ENCODE measurements at places on chromosomes 16 and 17. TPM values are rescaled to one million over a fixed set of nuclear protein-coding genes. Genes with fewer than 3 reads are reported as not detected.

DNA sequence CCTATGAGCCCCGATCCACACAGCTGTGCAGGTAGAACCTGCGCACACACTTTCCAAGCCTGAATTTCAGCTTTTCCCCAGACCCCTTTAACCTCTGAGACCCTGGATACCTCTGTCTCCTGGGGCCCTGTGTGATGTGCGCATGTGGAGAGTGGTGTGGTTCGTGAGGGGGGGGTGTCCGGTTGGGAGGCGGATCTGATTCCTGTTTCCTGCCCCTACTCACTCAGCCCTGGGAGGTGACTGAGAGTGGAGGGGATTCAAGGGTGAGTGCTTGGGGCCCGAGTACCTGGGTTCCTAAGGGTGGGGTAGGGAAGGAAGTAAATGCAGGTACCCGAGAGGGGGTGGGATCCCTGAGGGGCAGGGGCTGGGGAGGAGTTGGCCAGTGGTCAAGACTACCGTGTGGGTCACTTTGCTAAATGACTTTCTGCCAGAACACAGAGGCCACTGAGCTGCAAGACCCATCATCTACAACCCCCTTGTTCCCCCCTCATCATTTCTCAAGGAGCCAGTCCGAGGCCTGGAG, 621 bp downstream of the ARHGEF15 start:
- no peak for DNase-seq

GRCh38 chr16:31508706-31509195, 560 bp upstream of the RUSF1 start:
- no peak for DNase-seq

DNA sequence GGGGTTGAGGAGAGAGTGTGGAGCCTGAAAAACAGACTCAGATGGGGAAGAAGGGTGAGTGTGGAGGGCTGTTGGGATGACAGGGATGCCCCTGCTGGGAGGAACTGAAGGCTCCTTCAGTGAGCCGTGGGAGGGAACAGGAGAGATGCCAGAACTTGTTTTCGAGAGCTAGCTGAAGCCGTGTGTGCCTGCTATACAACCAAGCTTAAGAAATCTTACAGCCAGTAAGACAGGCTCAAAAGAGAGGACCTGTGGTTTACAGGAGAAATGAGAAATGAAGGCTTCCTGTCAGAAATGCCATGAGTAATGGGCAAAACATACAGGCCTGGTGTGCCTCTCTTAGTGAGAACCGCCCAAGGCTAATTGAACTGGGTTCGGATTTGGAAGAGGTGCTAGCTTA, 99.6 kb downstream of the SPACA3 start:
- DNase-seq = no peak

AARS1 gene
- 14.7 TPM for total RNA-seq

DNA sequence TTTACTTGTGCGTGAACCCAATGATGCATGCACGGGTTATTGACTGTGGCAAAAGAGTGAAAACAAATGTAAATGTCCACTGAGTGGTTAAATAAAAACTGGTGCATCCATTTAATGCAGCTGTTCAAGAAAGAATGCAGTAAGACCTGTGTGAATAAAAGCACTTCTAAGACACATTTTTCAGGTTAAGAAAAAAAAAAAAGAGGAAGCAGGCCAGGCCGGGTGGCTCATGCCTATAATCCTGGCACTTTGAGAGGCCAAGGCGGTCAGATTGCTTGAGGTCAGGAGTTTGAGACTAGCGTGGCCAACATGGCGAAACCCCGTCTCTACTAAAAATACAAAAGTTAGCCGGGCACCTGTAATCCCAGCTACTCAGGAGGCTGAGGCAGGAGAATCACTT, 11.8 kb downstream of the CNGB1 start:
- no peak for DNase-seq

DNA sequence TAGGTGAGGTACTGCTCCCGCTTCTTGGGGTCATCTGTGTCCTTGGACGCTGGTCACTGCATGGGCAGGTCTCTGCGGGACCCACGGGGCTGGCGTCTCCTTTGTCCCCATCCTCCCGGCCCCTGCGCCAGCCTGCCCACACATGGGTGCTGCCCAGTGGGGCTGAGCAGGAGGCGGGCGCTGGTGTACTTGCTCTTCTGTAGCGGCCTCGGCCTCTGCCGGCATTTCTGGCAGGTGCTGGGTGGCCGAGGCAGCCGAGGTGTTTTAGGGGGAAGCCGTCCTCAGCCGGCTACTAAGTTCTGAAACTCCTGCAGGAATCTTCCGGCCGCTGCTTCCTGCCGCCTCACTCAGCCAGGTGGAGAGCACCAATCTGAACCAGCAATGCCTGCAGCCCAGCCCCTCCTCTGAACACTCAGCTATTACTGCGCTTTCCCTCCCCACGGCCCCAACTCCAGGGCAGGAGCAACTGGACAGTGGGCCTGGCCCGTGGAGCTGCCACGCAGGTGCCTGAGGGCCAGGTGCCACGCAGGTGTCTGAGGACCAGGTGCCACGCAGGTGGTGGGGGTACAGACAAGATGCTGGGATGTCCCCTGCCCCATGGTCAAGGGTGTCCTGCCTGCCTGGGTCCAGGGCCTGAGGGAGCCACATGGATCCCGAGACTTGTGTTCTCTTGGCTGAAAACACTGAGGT, 10.0 kb downstream of the DECR2 start:
- DNase-seq = no peak

ZG16B gene
- not detected for total RNA-seq

GRCh38 chr17:67639555-67639954, 78.2 kb upstream of the NOL11 start:
- no peak for DNase-seq

GRCh38 chr16:26344976-26345375, 653.2 kb downstream of the HS3ST4 start:
- no peak for DNase-seq

DNA sequence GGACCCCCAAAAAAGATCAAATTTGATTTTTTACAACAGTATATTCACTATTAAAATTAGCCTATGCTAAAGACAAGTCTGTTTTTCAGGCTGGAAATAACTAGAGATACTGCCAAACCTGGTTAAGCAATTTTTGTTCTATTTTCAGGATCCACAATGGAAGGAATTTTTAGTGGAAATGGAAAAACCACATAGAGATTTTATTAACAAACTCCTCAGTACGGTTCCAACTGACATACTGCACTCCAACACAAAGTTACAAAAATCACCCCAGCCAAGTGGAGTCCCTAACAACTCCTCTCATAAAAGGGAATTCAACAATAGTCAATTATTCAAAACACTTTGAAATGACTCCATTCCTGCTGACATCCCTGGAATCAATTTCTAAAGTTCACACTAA, 101.6 kb upstream of the TOB1 start:
- DNase-seq = no peak

- DNase-seq = no peak
These were observed 33.2 kb downstream of the VPS35L start for GRCh38 chr16:19588661-19589060.

DNA sequence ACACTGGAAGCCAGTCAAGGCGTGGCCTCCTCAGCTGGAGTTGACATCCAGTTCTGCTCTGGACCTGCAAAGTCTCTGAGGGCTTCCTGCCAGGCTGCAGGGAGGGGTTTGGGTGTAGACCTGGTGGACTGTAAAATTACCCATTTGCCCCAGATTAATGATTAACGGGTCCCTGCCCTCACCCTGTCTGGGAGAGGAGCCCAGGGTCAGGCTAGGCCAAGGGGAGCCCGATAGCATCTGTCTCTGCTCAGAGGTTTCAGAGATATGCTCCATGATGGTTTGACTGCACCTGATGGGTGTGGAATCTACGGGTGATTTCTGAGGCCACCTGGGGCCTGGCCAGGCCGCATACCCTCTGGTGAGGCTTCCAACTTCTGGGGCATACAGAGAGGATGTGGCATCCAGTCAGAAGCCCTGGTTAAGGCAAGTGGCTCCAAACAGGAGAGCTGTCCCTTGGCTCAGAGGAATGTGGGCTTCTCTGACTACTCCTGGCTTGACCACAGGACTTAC, 11.2 kb downstream of the PPY start:
- no peak for DNase-seq

DNA sequence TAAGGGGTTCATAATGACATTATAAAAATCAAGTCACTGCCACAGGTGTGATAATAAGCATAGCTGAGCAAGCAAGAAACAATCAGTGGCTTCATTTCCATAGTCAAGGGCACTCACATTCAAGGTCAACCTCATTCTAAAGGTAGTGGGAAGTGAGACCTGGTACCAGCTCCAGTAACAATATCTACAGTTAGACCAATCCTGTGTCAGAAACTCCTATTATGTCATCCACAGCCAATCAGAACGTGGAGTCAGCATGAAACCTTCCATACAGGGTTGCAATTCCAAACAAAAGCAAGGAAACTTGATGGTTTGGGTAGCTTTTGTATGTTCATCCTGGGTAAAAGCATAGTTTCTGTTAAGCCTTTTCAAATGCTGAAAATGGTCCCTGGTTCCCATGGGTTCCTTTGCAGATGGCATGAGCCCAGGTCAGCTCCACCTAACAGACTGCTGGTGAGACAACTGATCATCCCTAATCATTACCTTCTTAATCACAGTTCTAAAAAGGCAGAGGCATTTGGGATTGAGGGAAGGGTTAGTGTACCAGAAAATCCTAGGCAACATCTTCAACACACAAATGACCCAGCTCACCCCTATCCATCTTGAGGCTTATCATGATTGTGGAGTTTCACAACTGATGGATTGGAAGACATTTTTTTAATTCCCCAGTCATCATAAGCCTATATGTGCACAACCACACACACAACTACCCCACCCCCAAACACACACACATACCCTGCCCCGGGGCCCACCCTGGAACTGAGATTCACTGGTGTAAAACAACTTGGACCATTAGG, 30.4 kb downstream of the TEX2 start:
- DNase-seq = no peak

DNA sequence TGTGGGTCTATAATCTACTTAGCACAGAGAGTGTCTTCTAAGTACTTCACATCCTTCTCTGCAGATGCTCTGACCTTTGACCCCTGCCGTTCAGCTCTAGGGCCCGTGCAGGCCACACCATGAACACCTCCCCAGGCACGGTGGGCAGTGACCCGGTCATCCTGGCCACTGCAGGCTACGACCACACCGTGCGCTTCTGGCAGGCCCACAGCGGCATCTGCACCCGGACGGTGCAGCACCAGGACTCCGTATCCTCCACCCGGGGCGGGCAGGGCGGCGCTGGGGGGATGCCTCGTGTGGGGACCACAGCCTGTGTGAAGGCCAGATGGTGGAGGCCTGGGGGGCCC, 686 bp downstream of the MLST8 start:
- DNase-seq = no peak

DNA sequence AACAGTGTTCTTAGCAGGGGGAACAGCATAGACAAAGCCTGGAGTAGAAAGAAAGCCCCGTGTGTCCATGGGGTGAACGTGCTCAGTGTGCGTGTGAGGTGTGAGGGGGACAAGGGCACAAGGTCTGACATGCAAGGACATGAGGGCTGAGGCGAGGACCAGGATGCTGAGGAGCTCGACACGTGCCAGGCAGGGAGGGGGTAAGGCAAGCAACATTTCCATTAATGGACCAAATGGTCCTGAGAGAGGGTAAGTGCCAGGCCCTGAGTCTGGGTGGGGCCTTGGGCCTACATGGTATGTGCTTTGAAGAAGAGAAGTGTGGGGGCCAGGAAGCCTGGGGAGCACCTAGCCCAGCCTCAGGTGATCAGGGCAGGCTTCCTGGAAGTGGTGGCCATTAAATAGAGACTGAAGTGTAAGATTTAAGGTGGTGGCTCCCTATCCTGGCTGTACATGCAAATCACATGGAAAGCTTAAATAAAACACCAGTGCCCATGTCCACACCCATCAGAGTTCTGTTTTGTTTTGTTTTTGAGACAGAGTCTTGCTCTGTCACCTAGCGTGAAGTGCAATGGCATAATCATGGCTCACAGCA, 29.3 kb downstream of the ADCY7 start:
- peak; percentile 1 for DNase-seq

ARL5C gene
- not detected for total RNA-seq

DNA sequence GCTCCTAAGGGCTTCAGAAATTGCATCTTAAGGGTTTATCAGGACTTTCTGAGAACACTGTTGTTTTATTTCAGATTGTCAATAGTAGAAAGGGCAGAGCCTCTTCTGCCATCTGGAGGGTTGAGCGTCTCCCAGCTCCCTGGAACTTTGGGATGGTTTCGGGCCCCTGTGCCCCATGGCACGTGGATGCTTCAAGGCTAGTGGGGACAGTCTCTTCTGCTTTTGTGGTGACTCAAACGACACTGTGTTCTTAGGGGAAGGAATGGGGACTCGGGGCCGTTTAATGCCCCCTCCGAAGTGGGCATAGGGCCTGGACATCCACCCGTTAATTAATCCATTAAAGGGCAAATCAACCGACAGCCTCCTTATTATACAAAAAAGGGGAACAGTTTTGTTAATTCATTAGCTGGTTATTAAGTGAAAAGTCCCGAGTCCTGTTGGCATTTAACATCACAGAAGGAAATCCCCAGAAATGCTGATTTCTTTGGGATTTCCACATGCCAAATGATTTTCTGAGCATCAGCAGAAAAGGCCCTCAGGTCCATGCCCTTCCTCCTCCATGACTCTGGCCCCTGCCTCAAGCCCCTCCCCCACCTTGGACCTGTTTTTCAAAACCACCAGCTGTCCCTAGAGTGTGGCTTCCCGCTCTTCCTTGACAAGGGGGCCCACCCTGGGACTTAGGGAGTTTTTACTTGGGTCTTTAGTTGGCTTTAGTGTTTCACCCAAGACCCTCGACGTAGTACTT, 68.7 kb downstream of the ARSG start:
- no peak for DNase-seq

DNA sequence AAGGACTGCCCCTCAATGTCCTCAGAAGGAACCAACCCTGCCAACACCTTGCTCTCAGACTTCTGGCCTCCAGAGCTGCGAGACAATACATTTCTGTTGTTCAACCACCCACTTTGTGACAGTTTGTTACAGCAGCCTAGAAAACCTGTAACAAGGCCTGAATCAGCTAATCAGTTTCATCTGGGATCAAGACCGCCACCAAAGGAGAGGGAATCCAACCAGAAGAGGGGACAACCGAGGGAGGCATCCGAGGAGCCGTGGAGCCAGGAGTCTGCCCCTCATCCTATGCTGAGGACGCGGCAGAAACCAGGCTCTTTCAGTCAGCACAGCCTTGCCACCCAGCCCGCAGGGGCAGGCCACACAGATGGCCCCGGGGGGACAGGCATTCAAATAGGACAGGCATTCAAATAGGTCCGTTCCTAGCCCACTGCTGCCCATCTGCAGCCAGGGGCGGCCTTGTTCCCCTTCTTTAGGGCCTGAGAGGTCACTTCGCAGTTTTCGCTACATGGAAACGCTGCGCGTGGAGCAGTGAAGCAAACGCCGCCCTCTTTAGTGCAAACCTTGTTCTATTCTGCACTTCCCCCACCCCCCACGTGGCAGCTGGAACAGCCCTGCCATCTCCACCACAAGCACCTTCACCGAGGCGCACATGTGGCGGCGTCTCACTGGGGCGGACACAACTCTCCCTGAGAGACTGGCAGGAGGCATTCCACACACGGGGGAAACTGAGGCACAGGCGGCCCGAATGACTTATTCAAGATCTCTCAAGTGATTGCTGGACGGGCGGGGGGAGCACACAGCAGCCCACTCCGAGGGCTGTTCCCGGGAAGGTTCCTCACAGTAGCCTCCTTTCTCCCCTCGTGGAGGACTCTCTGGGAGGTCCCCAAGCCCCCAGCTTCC, 26.7 kb downstream of the FA2H start:
- DNase-seq = no peak

Measured in T-helper 17 cell (primary cell).